CD14-positive monocyte (primary cell): ENCODE measurements at places on chromosomes 4 and X.
A peak's percentile ranks its signal among the peaks of the same experiment; 100 is the strongest.

DNA sequence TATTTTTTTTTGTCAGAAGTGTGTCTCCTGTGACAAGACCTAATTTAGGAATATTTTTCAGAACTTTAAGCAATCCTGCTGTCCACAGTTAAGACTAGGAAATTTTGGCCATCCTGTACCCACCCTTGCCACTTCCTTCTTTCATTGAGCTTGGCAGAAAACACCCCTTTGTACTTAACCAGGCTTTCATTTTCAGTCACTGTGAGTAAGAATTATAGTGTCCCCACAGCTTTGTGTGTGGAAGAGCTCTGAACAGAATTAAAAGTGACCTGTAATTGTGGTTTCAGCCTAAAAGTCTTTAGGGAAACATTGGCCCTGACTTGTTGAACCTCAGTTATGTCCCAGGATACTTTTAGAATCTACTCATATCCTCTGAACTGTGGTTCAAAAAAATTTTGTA lies 153.7 kb upstream of the BMP3 start:
- no peak for DNase-seq

GRCh38 chrX:545452-545885 lies 85.1 kb upstream of the SHOX start:
- no peak for DNase-seq

DNA sequence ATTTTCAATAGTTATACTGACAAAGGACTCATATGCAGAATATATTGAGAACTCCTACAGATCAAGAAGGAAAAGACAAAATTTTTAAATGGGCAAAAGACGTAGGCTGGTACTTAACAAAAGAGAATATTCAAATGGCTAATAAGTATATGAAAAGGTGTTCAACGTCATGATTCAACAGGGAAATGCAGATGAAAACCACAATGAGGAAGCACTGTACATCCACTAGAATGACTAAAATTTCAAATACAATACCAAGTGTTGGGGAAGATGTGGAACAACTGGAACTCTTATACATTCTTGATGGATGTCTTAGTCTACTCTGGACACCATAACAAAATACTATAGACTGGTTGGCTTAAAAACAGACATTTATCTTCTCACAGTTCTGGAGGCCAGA lies 1.3 kb upstream of the MRFAP1L1 start:
- DNase-seq, result peak; percentile 47

GRCh38 chr4:78704981-78705683 lies 71.0 kb upstream of the BMP2K start:
- no peak for DNase-seq

- no peak for DNase-seq
These were observed 30.6 kb upstream of the KIAA1210 start for GRCh38 chrX:119158226-119158625.
